ENCODE measurements at places on chromosomes 12 and 14.
A peak's percentile ranks its signal among the peaks of the same experiment; 100 is the strongest.

DNA sequence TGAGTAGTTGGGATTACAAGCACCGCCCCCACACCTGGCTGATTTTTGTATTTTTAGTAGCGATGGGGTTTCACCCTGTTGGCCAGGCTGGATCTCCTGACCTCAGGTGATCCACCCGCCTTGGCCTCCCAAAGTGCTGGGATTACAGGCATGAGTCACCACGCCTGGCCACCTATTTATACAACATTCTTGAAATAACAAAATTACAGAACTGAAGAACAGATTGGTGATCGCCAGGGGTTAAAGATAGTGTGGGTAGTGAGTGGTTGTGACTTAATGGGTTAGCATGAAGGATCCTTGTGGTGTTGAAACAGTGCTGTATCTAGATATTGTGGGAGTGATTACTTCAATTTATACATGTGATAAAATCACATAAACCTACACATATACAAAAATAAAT lies 7.4 kb downstream of the GLIPR1L1 start:
- DNase-seq: no peak

DNA sequence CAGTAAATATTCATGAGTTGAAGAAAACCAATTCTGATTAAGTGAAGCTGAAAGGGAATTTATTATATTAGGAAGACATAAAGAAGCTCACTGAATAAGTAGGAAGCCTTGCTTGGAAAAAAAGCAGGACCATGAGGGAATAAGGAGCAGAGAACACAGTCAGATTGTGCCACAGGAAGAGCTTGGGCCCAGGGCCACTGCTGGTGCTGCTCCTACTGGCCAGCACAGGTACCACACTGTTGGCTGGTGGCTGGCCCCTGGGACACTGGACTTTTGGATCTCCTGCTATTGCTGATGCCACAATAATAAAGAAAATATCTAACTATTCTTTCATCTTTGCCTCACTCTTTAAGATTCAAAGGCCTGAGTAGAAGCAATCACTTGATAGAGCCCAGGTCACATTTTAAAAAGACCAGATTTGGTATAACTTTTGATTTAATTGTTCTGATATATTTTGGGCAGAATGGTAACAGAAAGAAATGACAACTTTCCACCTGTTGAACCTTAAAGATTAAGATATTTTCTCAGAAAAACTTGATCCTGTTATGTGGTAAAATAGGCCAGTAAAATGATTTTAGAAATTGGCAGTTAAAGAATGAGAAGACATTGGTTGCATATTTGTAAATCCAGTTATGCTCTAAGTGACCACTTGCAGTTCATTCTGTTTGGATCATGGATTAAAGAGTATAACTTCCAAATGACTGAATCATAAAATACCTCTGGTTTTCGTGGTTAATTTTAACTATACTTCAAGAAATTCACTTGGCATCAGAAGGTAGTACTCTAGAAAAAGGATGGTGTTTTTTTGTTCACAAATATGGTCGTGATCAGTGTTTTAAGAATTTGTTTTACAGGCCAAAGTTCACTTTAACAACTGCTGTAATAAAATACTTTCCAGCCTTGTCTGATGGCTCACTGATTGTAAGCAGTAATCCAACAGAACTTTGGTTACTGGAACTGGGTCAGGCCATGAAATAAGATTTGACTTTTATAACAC lies 68.3 kb downstream of the DERA start:
- no peak for DNase-seq

- peak; percentile 35 for DNase-seq
Measured at GRCh38 chr14:92651758-92652406, 96.5 kb downstream of the LGMN start.

- peak; percentile 91 for DNase-seq
Measured at GRCh38 chr14:105480807-105481801, 5.6 kb upstream of the CRIP1 start.

GRCh38 chr12:49491823-49492222 lies 47.0 kb upstream of the KCNH3 start:
- DNase-seq: no peak

DNA sequence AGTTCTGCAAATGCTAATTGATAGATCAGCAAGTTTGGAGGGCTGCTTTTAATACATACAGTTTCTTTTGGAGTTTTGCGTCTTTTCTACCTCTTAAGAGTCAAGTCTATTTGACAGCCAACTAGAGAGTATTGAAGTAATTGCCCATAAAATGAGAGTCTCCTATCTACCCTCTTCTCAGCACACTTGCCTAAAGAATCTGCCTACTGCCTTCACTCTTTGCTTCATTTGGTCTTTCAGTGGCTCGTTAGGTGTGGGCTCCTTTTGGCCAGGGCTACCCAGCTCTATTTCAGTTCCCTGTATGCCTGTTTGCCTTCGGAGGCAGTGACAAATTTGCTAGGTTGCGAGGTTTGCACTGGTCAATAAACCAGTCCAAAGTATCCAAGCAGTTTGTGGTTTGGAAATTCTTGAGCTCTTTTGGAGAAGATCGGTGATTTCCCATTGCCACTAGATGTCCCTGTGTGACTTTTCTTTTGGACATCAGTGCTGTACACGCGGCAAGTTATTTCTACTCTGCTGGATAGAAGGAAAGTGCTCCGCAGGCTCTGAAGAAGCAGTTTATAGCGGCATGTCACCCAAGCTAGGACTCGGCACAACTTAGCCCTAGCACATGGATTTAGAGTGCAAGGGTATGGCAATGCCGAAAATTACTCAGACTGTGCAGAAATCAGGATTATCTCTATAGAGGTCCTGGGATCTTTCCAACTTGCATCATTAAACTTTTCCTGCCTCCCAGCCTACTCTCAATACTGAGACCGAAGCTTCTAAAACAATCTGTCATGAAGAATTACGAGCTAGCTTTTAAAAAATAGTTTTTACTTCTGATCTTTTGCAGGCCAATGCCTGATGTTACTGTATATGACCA lies 38.6 kb downstream of the MGST1 start:
- DNase-seq: no peak

DNA sequence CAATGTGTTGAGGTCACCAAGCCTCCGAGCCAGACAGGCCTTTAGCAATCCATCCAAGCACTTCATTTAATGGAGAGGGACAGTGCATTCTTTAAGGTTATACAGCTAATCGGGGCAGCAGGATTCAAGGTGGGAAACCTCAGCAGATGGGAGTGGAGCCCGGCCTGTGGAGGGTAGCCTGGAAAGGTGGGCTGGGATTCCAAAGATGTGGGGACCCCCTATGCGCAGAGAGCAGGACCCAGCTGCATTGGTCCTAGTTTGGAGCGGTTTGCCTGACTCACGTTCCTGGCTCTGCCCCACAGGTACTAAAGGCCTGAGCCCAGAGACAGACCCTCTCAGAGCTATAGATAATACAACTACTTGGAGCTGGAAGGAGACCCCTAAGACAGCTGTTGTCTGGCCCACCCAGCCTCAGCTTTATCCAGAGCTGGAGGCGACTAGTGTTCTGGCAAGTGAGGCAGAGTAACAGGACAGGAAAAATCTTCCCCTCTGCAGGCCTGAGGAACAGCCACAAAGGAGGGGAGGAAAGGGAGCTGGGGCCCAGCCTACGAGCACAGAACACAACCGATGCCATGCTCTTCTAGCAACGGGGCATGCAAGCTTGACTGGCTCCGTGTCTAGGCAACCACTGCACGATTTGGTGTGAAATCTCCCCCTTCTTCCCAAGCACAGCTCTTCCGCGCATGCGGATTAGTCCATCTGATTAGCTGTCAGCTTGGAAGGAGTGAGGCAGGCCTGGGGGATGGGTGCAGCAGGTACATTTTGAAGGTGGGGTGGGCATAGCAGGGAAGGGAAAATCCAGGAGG lies 1.1 kb upstream of the MYH7 start:
- no peak for DNase-seq

DNA sequence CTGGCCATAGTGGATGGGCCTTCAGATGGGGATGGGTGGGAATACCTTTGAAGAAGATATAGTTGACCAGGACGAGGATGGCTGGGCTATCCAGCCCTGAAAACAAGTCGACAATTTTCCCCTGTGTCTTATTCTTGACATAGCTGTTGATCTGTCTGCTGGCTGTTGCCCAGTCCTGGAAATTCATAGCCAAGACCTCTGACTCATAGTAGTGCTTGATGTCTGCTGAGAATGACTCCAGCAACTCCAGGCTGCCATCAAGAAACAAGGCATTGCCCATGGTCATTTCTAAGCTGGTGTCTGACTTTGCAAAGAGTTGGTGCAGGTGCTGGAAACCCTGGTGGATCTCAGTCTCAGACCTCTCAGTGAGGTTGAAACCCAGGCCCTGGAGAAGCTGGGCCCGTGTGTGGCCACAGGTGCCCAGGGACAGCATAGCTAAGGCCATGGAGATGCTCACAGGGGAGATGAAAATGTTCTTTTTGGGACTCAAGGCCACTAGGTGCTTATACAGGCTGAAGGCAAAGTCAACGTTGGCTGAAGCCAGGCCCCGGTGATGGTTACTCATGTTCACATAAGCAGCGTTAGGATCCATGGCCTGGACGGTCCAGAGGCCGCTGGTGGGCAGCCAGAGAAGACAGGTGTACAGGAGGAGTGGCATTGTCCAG lies 9.0 kb downstream of the SERPINA6 start:
- DNase-seq: no peak

GRCh38 chr12:92297932-92298696 lies 152.5 kb upstream of the BTG1 start:
- DNase-seq: no peak

DNA sequence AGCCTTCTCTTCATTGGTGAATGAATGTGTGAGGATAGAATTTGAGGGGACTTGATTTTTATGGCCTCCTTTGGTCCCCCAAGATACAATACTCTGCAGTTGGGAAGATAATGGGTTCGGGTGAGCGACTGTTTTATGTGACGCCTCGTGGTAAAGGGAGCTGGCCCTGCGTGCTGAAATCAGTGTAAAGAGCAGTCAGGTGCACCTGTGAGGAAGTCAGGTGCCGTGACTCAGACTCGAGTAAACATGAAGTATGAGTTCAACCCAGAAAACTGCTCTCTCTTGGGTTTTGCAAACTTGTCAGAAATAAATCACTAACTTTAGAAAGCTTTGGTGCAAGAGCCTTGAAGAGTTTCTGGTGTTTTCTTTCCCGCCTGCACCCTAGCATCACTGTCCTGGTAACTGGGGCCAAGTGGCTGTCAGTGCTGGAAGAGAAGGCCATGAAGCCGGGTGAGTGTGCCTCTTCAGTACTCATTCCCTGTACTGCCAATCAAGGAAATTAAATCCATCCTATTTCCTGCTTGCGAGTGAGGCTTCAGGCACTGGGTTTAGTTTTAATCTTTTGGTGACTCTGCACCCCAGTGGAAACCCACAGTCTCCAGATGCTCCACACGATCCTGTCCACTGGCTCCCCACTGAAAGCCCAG lies 59.2 kb downstream of the AACS start:
- DNase-seq: no peak
